Inflammatory macrophage (primary cell): ENCODE measurements at places on chromosomes 5 and 9.

GRCh38 chr9:18707061-18707461, 233.1 kb downstream of the ADAMTSL1 start:
- DNase-seq, result no peak

DNA sequence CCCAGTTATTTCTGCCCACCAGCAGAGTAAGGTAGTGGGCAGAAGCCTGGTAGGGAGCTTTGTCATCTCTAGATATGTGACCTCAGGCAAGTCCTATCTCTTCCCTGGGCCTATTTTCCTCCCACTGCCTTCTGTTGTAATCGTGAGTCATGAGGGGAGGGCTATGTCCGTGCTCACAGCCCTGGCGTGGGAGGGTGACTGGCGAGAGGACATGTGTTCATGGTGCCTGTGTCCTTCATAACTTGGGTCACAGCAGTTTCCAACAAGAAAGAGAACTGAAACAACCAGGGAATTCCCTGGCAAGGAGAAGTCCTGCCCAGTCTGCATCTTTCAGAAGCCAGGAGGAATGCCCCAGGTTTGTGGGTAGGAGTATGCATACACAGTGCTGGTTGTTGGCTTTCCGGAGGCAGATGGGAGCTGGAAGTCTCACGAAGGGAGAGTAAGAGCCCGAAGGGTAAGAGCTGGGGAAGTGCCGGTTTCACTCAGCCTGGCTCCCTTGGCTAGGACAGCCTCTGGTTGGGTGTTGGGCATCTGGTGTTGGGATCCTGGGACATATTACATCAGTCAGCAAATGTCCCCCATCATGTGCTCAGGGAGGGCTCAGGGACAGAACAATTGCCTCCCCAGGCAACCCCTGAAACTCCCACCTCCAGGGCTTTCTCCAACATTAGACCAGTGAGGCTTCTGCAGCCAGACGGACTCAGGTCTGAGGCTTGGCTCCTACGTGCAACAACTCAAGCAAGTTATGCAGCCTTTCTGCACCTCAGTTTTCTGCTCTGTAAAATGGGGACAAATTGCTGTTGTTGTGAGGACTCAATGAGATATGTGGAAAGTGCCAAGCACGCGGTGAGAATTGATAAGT, 4.3 kb upstream of the TIFAB start:
- peak; percentile 99 for DNase-seq

GRCh38 chr9:89529243-89530035, 31.5 kb upstream of the SEMA4D start:
- DNase-seq, result peak; percentile 70

DNA sequence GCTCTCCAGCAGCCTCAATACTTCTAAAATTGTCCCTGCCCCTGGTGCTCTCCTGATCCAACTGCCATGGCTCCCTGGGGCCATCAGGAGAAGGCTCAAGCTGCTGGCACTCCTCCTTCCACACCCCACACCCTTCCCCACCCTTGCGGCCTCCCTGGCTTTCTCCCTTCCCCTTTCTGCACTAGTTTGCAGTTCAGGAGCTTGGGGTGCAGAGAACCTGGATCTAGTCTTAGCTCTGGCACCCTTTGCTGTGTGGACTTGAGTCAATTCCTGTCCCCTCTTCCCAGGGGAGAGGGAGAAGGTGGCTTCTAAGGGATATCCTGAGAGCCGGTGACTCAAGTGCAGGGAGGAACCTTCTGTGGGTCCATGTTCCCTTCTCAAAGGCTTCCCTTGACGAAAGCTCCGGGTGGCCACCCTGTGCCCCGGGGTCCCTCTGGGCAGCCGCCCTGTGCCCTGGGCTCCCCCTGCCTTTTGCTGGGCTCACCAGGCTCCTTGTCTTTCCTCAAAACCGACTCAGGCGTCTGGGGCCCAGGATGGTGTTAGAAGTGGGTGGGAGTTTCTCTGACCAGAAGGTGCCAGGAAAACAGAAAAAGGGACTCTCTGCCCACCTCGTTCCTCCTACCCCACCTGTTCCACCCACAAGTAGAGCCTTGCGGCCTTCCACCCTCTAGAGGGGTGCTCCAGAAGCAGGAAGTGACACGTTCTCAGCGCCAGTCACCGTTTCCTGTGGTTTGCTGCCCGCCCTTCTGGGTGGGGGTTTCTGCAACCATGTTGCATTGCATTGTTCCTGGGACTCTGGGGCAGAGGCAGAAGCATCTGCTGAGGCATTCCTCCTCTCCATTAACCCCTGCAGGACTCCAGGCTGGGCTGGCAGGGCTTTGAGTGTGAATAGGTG, 15.0 kb downstream of the GLIPR2 start:
- DNase-seq, result peak; percentile 93

GRCh38 chr5:133432956-133433532, 179.3 kb downstream of the FSTL4 start:
- no peak for DNase-seq

GRCh38 chr5:151063142-151063989, 17.5 kb downstream of the TNIP1 start:
- peak; percentile 74 for DNase-seq

DNA sequence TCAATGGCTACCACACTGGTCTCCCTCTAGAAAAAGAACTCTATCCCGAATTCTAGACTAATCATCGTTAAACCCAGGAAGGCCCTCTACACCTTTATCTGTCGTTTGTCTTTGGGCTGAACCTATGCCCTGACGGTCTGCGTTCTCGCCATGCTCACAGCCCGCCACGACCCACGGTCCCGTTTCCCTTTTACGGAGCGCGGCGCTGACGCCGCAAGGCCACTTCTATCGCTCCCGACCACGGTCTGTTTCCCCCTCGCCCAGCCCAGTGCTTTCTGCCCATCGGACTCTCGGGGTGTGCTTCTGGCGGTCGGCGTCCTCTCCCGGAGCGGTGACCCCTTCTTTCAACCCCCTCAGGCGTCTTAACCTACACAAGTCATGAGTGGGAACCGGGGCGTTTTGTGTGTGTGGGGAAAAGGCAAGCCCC, 974 bp downstream of the C9orf40 start:
- DNase-seq, result peak; percentile 58

GRCh38 chr5:144548936-144549335, 378.3 kb downstream of the KCTD16 start:
- DNase-seq, result no peak
